ENCODE measurements at places on chromosomes 3 and 15.

GRCh38 chr15:64466408-64467141 lies 6.2 kb downstream of the ZNF609 start:
- no peak for DNase-seq

GRCh38 chr15:34436126-34436955 lies 1.3 kb downstream of the GOLGA8A start:
- peak; percentile 57 for DNase-seq

GRCh38 chr3:7820969-7821368 lies 680.7 kb upstream of the LMCD1 start:
- no peak for DNase-seq

GRCh38 chr3:69762768-69763229 lies 23.5 kb downstream of the MITF start:
- no peak for DNase-seq

GRCh38 chr3:128884992-128885391 lies 5.6 kb downstream of the ACAD9 start:
- no peak for DNase-seq
